ENCODE measurements at places on chromosomes 3 and 15.

GRCh38 chr3:155984791-155985417 is 114.5 kb downstream of the GMPS start:
- H3K27me3 ChIP-seq: no peaks in the 10 kb centered on the region
- no peaks in the 10 kb centered on the region for H3K36me3 ChIP-seq
- H3K4me3 ChIP-seq: no peak overlapping the region
- no peaks in the 10 kb centered on the region for H3K4me1 ChIP-seq
- H3K27ac ChIP-seq: no peak overlapping the region
- no peak for DNase-seq

DNA sequence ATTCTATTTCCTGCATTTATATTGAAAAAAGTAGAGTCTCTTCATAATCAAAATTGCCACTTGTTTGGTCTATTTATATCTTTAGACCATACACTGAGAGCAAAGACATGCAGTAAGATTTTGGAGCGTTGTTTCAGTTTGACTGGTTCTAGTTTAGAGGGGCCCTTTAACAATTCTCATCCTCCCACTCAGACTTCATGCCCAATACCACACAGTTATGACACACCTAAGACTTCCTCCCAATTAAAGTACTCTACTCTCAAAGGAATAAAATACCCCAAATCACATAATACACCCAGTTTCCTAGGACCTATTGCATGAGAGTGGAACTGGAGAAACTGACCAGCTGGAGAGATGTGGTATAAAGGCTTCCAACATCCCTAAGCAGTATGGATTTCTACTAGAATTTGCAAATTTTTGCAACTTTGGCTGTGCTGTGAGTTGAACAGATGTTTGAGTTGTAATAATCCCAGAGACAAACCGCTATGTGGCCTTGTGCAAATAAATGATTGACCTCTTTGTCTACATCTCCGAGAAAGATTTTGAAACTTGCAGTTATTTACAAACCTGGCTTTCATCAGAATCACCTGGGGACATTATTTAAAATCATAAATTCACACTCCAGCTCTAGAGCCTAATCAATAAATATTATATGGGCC is 170.0 kb upstream of the ROBO2 start:
- DNase-seq: no peak
- no peak overlapping the region for H3K4me3 ChIP-seq
- no peak overlapping the region for H3K27ac ChIP-seq
- H3K4me1 ChIP-seq: no peaks in the 10 kb centered on the region
- H3K36me3 ChIP-seq: no peaks in the 10 kb centered on the region

DNA sequence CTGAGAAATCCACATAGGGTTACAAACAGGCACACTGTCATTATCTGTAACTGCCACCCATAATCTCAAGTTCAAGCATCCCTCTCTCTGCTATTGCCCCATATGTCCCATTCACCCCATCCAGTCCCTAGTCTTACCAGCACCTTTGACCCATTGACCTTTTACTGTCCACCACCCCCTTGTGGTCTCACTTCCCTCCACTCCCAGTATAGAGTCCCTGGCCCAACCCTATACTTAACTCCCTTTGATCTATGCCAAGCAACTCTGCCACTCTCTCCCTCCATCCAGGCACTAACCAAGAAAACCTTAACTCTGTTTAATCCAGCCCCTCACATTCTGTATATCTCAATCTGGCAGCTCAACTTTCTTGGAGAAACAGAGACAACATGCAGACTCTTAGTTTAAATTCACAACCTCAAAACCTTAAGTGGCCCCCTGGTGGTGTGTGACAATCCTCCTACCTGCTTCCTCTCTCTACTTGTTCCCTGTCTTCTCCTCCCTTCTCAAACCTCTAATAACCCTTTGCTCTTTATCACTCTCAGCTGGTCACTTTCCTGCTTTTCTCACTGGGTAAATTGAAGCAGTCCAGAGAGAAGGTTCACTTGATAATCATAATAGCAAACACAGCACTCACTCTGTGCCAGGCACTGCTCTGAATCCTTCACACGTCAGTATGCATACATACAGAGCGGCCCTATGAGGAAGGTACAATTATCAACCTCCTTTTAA is 162.7 kb downstream of the STT3B start:
- no peak overlapping the region for H3K4me3 ChIP-seq
- H3K27ac ChIP-seq: no peak overlapping the region
- peaks cover 2% of the 10 kb centered on the region for H3K27me3 ChIP-seq
- DNase-seq: peak; percentile 37

DNA sequence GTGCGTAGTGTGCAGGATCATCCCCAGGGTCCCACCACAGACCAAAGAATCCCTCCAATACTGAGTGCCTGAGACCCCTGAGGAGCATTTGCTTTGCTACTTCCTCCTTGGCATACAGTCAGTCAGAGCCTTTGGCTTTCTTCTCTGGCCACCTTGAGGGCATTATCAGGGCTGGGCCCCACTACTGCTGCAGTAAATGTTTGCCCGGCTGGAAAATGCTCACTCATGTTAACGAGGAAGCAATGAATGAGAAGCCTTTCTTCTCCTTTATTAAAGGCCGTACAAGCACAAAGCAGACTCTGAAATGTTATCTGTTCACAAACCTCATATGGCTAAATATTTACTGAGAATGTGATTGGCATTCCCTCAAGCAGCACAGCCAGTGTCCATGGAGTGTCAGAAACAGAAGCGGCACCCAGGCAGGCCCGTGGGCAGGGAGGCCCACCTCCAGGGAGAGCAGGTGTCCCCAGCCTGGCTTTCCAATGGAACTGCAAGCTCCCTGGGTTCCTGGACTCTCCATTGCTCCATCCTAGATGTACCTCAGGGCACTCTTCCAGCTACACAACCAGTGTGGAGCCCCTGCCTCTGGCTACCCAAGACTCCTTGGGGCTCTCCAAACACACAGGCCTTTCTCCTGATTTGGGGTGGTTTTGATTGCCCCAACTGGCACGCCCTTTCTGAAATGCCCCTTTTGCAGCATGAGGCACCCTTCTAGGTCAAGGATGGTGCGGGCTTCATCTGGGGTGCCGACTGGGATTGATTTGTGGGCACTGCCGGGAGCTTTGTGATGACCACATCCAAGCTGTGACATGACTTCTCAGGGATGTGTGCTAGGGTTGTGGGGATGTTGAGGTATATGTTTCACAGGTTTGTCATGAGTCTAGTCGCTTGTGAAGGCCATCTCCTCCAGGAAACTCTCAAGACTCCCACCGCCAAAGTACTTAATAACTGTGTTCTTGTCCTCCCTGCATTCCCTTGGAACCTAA is 195.6 kb downstream of the FAM43A start:
- no peaks in the 10 kb centered on the region for H3K36me3 ChIP-seq
- H3K4me3 ChIP-seq: no peak overlapping the region
- peaks cover 22% of the 10 kb centered on the region for H3K27me3 ChIP-seq
- H3K4me1 ChIP-seq: peaks cover 10% of the 10 kb centered on the region
- DNase-seq: no peak
- no peak overlapping the region for H3K27ac ChIP-seq

DNA sequence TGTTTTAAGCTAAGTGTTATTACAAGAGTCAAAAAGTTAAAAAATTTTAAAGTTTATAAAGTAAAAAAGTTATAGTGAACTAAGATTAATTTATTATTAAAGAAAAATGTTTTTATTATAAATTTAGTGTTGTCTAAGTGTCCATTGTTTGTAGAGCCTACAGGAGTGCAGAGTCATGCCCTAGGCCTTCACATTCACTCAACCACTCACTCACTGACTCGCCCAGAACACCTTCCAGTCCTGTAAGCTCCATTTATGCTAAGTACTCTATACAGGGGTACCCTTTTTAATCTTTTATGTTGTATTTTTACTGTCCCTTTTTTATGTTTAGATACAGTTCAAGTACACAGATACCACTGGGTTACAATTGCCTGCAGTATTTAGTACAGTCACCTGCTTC is 37.2 kb downstream of the EEFSEC start:
- peaks cover 5% of the 10 kb centered on the region for H3K36me3 ChIP-seq
- H3K4me3 ChIP-seq: no peak overlapping the region
- peaks cover 25% of the 10 kb centered on the region for H3K4me1 ChIP-seq
- no peaks in the 10 kb centered on the region for H3K27me3 ChIP-seq

- DNase-seq: no peak
- H3K27ac ChIP-seq: no peak overlapping the region
- no peaks in the 10 kb centered on the region for H3K27me3 ChIP-seq
These were observed 291.8 kb downstream of the NAALADL2 start for GRCh38 chr3:175150812-175151401.
